ENCODE measurements at places on chromosomes 5 and 9.

DNA sequence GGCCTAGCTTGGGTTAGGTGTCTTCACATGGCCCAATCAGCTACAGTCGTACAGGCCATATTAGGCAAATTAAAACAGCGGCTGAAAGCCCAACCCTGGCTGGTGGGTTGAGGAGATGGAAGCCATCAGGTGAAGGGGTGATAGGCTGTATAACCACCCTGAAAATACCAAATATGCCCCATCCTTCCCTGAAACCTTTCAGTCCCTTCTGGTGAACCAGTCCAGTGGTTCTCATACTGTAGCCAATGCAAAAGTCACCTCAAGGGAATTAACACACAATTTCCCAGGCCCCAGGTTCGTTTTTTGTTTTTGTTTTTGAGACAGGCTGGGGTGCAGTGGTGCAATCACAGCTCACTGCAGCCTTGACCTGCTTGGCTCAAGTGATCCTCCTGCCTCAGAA, 19.8 kb upstream of the KCNV2 start:
- no peak for DNase-seq

- no peak for DNase-seq
These were observed 23.5 kb downstream of the HMCN2 start for GRCh38 chr9:130288926-130289690.

DNA sequence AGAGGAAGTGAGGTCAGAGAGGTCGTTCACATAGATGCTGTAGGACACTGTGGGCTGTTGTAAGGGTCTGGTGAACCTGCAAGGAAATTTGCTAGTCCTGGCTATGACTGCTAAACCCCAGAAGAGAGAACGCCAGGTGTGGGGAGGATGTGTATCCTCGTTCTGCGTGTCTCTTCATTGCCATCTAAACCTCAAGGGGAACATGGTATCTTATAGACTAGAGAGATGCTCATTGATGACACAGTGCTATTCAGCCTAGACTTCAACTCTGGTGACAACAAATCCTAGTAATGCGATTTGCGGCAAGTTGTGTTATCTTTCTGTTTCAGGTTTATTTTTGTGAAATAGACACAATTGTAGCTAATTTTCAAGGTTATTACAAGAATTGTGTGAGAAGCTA, 140.2 kb downstream of the ADAMTSL1 start:
- DNase-seq: no peak

- no peak for DNase-seq
These were observed 6.4 kb downstream of the CMBL start for GRCh38 chr5:10301266-10301665.

- no peak for DNase-seq
These were observed 1.6 kb upstream of the FOXD1 start for GRCh38 chr5:73450137-73450536.

GRCh38 chr5:124677374-124678351, 68.8 kb downstream of the ZNF608 start:
- peak; percentile 63 for DNase-seq

- DNase-seq: peak; percentile 2
These were observed 28.5 kb upstream of the PUM3 start for GRCh38 chr9:2872250-2872930.

DNA sequence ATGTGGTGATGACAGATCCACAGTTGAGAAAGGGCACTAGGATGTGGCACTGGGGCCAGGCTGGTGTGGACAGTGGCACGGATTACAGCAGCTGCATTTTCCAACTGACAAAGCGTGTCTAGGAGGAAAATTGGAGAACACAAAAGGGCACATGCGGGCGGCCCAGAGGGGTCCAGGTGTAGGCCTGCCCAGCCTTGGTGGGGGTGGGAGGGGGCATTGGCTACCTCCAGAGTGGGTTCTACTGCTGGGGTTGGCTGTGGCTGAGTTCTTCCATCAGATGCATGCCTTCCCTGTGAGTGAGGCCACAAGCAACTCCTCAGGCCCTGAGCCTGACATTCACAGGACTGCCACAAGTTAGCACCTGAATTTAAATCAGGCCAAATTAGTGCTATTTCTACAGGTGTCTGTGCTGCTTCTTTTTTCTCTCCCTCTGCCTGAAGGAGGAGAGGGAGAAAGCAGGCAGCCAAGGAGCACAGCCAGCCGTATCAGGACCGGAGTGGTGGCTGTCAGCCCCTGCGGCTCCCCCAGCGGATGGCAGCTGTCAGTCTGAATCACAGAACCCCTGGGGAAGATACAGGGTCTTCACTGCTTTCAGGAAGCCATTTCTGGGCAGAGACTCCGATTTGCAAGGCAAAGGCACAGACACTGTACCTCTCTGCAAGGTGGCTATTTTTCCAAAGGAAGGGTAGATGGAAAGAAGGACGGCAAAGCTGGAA, 464.2 kb downstream of the SPOCK1 start:
- no peak for DNase-seq

GRCh38 chr5:79505138-79505537, 8.8 kb downstream of the HOMER1 start:
- no peak for DNase-seq

GRCh38 chr9:104091116-104091515, 3.0 kb upstream of the SMC2 start:
- DNase-seq: no peak

DNA sequence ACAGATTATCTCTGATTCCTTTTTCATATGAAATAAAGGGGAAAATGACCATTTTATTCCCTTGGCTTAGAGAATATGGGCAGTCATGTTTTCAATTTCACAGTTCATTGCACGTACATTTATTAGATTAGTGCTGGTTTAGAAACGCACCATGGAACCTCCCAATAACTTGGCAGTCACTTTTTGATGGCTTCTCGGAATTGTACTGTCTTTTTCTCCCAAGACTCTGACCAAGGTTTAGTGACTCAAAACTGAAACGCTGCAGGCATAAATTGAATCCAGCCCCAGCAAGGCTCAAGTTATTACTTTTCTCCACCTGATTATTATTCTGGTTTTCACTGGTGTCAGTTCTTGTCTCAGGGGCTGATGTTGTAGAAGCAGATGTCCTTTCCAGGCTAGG, 55.6 kb upstream of the EGFLAM start:
- no peak for DNase-seq

GRCh38 chr5:137296213-137296781, 202.8 kb downstream of the SPOCK1 start:
- no peak for DNase-seq

Data from retinal pigment epithelial cell (primary cell).